ENCODE measurements at places on chromosomes 7 and 10.
A peak's percentile ranks its signal among the peaks of the same experiment; 100 is the strongest.

- DNase-seq: no peak
These were observed 142.8 kb downstream of the ADK start for GRCh38 chr10:74293686-74294371.

DNA sequence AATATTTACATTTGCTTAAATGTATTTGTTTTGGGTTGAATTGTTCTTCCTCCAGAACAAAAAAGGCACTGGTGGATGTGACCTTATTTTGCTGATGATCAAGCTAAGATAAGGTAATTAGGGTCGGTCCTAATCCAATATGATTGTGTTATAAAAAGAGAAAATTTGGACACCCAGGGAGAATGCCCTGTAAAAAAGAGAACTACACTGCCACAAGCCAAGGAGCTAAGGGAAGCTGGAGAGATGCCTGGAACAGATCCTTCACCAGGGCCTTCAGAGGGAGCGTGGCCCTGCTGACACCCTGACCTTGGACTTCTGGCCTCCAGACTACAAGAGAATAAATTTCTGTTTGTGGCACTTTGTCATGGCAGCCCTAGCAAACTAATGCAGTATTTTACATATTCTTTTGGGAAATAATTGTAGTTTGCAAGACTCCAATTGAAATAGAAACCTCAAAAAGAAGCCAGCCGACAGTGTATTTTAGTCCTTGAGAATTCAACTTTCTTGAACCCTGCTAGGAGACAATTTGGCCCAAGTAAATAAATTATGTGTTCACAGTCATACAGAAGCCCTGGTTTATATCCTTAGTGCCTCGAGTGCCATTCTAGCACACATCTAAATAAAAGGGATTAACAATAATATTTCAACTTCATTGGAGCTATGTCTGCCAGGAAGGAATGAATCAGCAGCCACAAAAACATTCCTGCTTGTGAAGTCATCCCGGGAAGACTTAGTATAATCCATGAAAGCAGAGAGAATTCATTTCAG lies 164.6 kb downstream of the PKD1L1 start:
- no peak for DNase-seq

GRCh38 chr7:122692769-122693309 lies 6.1 kb downstream of the RNF133 start:
- no peak for DNase-seq

DNA sequence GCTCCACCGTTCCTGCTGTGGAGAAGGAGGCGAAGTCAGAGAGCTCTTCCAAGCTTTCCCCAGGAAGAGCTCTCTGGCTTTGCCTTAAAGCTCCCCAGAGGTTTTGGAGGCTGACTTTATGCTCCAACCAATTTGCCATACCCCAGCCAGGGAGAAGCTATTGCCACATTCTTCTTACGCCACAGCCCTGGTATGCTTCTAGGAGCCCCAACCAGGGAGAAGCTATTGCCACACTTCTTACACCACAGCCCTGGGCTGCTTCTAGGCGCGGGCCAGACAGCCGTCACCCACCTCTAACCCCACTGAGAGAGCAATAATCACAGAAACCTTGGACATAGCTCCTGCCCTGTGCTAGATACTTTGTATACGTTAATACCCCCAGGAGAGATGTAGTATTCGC lies 951 bp downstream of the ELOVL3 start:
- no peak for DNase-seq

DNA sequence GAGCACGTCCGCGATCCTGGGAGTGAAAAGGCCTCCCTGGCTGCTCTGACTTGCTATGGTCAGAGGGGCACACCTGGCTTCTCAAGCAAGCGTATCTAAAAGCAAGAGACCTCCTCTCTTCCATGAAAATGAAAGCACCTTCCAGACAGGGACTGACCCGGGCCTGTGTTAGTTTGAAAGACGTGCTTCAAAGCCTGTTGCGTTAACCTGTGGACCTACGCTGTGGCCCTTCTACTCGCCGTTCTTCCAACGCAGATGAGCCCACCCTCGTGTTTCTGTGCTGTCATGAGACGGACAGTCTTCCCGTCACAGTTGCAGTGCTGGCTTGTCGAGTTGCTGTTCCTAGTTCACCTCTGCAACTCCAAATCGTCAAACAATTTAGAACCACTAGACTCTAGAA lies 15.5 kb upstream of the GDI2 start:
- no peak for DNase-seq

GRCh38 chr10:34207343-34207742 lies 607.8 kb downstream of the PARD3 start:
- no peak for DNase-seq

- DNase-seq: no peak
These were observed 19.8 kb upstream of the CH25H start for GRCh38 chr10:89226891-89227290.

GRCh38 chr10:23433701-23434100 lies 5.2 kb upstream of the OTUD1 start:
- no peak for DNase-seq

- no peak for DNase-seq
These were observed 26.6 kb upstream of the DDC start for GRCh38 chr7:50591480-50592438.

DNA sequence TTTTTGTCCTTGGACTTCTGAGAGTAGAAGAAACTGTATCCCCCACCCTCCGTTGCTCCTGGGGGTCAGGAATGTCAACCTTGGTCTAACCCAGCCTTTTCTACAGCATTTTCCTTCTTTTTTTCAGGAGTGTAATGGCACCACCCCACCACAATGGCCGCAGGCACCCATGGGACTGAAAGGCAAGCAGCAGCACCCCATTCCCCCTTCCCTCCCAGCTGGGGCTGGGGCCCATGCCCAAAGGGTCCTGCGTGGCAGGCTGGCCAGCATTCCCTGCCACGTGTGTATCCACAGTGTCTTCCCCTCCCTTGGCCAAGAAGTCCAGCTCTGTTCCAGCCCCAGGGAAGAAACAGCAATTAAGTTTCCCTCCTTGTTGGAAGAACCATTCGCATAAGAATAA lies 106.9 kb downstream of the ZPBP start:
- no peak for DNase-seq

- no peak for DNase-seq
These were observed 95.3 kb downstream of the PTPRN2 start for GRCh38 chr7:158492367-158492764.

DNA sequence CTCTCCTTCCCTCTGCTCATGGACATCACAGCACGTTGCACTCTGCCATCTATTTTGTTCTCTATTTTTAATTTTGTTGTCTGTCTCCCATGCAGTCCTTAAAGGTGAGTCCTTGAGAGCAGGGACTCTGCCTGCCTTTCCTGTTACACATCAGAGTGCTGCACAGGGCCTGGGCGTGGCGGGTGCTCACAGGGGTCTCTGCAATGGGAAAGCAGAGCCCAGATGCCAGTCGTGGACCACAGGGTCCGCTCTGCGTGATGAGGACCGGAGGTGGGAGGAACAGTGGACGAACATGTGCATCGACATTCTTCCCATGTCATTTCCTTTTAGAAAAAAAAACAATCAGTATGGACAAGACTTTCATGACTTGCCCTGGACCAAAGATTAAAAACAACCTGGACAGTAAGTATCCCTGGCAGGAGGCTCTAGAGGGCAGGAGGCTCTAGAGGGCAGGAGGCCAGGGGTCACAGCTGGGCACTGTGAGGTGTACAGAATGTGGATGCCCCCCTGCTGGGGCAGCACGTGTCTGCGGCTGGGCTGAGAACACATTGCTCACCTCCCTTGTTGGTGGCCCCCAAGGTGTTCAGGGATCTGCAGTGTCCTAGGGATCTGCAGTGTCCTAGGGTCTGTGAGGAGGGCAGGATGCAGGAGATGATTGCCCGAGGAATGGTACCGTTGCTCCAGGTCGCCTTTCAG lies 29.6 kb upstream of the ZNF488 start:
- DNase-seq: no peak

- no peak for DNase-seq
These were observed 161.7 kb downstream of the FANK1 start for GRCh38 chr10:126058104-126058503.

DNA sequence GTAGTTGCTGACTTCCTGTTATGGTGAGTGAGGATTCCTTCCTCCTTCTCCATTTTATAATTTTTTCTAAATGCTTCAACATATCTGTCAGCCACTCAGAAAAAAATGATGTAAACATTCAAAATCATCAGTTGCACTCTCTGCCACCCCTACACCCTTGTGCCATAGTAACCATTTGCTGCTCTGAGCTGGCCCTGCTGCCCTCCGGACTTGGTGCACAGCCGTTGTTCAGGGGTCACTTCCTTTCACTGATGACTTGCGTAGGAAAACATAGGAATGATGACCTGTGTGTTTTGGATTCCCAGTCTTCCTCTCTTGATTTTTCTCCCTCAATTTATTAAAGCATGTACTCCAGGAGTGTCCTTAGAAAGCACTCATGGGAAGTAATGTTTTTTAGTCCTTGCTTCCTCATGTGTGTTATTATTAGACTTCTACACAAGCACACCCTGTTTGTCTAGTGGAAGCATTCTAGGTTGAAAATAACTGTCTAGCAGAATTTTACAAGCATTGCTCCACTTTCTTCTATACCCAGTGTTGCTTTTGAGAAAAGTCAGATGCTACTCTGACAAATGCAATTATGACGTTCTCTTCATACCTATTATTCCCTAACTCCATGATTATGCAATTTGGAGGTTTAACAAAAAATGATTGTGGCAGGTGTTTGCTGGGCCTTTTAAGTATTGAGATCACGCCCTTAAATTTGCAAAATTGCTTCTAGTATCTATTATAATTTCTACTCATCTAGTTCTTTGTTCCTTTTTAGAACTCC lies 62.6 kb upstream of the MTPN start:
- DNase-seq: no peak

GRCh38 chr7:34392972-34393371 lies 265.0 kb upstream of the NPSR1 start:
- no peak for DNase-seq

DNA sequence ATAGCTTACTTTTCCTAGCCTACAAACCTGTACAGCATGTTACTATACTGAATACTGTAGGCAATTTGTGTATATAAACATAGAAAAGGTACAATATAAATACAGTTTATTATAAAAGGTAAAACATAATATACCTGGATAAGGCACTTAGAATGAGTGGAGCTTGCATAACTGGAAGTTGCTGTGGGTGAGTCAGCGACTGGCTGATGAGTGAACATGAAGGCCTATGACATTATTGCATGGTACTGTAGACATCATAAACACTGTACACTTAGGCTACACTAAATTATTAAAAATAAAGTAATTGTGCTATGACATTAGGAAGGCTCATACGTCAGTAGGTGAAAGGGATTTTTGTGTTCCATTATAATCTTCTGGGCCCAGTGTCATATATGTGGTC lies 228.8 kb downstream of the HDAC9 start:
- DNase-seq: no peak

GRCh38 chr7:73633844-73634243 lies 9.5 kb upstream of the MLXIPL start:
- DNase-seq: no peak

DNA sequence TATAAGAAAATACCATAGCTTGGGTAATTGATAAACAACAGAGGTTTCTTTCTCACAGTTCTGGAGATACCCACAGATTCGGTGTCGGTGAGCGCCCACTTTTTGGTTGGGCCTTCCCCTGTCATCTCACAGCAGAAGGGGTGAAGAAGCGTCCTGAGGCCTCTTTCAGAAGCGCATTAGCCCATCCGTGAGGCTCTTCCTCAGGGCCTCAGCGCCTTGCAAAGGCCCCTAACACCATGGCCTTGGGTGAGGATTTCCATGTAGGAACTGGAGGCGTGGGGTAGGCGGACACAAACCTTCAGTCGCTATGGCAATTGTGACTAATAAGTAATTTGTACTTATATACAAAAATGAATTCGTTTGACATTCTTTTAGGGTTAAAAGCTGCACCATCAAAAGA lies 316.0 kb downstream of the PTPRN2 start:
- no peak for DNase-seq

- no peak for DNase-seq
These were observed 202.2 kb downstream of the TMEM178B start for GRCh38 chr7:141276031-141276430.

DNA sequence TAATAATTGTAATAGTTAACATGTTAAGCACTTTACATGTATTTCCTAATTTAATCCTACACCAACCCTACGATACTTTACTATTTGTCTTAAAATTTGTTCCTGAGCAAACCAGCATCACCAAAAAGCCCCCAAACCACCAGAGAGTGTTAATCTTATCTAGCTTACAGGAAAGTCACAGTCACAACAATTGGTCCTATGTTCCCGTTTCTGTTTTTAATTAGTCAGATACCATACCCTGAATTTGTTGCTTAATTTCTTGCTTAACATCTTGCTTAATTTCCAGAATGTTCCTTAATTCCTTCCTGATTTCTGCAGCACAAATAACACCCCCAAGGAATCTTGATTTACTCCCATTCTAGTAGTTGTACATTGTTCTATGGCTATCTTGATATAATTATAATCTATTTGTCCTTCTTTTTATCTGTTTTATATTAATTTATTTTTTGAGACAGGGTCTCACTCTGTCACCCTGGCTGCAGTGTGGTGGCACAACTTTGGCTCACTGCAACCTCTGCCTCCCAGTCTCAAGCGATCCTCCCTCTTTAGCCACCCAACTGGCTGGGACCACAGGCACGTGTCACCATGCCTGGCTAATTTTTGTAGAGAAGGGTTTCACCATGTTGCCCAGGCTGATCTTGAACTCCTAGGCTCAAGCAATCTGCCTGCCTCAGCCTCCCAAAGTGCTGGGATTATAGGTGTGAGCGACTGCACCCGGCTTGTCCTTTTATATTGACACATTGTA lies 6.6 kb upstream of the PDSS1 start:
- no peak for DNase-seq

GRCh38 chr10:109504401-109504800 lies 418.9 kb downstream of the XPNPEP1 start:
- DNase-seq: no peak

DNA sequence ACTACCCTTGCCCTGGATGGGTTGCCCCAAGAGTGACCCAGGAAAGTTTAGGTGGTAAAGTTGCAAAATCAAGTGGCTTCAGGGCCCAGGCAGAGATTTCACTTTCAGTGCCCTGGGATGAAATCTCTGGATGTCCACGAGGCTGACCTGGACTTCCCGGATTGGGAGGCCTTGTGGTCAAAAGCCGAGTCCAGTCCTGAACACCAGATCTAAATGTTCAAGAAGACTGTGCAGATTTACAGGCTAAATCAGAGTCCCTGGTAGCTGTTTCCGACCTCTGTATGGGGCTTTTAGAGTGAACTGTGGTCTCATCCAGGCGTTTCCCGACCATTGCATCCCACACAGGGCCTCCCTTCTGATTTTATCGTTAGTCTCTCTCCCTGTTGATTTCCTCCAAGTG lies 95.3 kb downstream of the WDR11 start:
- no peak for DNase-seq

DNA sequence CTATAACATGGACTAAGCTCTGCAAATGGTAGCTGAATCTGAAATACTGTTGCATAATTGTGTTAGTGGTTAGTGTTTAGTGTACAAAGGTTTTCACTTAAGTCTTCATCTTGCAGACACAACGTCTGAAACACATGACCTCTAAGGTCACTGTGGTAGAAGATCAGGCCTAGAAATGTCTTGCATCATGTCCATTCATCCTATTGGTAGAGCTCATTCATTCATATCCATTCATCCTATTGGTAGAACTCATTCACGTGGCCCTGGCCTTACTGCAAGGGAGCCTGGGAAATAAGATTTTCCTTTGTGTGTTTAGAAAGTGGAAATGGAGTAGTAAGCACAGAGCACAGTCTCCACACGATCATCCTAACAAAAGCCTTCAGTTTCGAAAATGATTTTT lies 485.8 kb downstream of the PLXNA4 start:
- DNase-seq: no peak

GRCh38 chr10:55747244-55747643 lies 613.8 kb downstream of the ZWINT start:
- no peak for DNase-seq

GRCh38 chr7:69696054-69696591 lies 97.8 kb downstream of the AUTS2 start:
- peak; percentile 89 for DNase-seq

GRCh38 chr10:13827076-13827797 lies 240.5 kb downstream of the PRPF18 start:
- DNase-seq: no peak
